ENCODE measurements at places on chromosomes 4 and X. TPM values are rescaled to one million over a fixed set of nuclear protein-coding genes. Genes with fewer than 3 reads are reported as not detected.

Gene HPGD
- total RNA-seq = 527 TPM

- DNase-seq = no peak
Measured at GRCh38 chr4:85837439-85837733, 362.4 kb downstream of the ARHGAP24 start.

- no peak for DNase-seq
Measured at GRCh38 chr4:83251447-83251830, 33.2 kb downstream of the COQ2 start.

- DNase-seq = no peak
Measured at GRCh38 chr4:17370818-17371217, 141.1 kb downstream of the QDPR start.

DNA sequence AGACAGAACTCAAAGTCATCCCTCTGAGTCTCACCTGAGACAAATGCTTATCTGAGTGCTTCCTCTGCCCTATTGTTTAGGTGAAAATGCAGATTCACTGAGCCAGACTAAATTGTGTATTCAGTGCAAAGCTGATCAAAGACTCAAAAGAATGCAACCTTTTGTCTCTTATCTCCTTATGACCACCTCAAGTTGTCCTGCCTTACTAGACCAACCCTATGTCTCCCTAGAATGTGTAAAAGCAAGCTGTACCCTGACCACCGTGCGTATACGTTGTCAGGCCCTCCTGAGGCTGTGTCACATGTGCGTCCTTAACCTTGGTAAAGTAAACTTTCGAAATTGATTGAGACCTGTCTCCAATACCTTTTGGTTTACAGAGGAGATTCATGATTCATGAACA is 63.6 kb upstream of the SH3RF1 start:
- DNase-seq = no peak

All from ureter (tissue), 1 donor.